CD4-positive, alpha-beta T cell treated with Interleukin-2 at 100 ng/mL for 4 hours (primary cell): ENCODE measurements at places on chromosomes 1 and 21.
A peak's percentile ranks its signal among the peaks of the same experiment; 100 is the strongest.

GRCh38 chr1:112698366-112699310 is 8.3 kb downstream of the RHOC start:
- DNase-seq = no peak

DNA sequence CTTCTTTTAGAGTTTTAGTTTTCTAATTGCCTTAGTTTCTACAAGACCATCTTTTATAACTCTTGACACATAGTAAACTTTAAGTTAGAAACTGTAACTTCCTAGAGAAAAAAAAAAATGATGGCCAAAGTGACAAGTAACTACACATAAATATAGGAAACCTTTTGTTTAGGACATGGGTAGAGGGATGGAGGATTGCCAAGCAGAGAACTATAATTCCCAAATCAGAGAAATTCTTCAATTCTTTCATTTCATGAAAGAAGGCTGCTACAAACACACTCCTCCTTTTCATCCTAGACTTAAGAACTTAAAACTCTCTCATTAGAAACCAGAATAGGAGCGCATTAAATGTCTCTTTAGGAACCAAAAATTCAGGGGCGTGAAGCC is 125.0 kb downstream of the PTPN14 start:
- no peak for DNase-seq

- no peak for DNase-seq
Measured at GRCh38 chr1:37662031-37662755, 27.5 kb upstream of the RSPO1 start.

- DNase-seq = no peak
Measured at GRCh38 chr1:86200901-86201300, 44.3 kb upstream of the COL24A1 start.

- no peak for DNase-seq
Measured at GRCh38 chr21:14376854-14377253, 6.1 kb downstream of the HSPA13 start.

- peak; percentile 26 for DNase-seq
Measured at GRCh38 chr1:23745515-23745914, 2.2 kb downstream of the ELOA start.

GRCh38 chr1:208058756-208059155 is 147.8 kb upstream of the CD34 start:
- no peak for DNase-seq

DNA sequence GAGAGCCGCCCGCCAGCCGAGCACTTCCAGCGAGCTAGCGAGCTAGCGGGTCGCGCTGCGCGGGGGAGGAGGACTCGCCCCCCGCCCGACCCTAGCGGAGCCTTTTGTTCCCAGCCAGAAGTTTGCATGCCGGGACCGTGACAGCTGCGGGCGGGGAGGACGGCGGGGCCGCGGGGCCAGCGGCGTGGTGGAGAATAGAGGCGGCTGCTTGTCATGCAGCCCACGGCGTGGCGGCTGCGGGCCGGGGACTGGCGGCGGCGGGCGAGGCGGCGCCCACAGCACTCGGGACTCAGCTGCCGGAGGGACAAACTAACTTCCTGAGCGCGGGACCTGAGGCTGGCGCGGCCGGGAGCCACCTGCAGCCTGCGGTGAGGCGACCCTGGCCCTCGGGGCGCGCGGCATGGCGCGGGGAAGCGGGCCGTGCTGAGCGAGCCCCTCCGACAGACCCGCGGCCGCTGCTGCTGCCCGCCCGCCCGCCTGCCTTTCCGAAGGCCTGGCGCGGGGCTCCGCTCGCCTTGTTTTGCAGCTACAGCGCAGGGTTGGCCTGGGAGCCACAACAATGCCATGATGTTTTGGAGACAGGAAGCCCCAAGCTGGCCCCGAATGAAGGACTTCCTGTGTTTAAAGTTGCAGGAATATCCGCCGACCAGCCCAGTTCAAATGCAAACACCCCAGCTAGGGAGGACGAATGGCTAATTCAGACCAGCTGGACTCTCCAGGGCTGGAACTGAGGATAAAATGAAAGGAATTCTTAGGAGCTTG is 82.2 kb upstream of the BMP8A start:
- no peak for DNase-seq

- DNase-seq = no peak
Measured at GRCh38 chr1:9352377-9353134, 59.9 kb downstream of the SPSB1 start.

DNA sequence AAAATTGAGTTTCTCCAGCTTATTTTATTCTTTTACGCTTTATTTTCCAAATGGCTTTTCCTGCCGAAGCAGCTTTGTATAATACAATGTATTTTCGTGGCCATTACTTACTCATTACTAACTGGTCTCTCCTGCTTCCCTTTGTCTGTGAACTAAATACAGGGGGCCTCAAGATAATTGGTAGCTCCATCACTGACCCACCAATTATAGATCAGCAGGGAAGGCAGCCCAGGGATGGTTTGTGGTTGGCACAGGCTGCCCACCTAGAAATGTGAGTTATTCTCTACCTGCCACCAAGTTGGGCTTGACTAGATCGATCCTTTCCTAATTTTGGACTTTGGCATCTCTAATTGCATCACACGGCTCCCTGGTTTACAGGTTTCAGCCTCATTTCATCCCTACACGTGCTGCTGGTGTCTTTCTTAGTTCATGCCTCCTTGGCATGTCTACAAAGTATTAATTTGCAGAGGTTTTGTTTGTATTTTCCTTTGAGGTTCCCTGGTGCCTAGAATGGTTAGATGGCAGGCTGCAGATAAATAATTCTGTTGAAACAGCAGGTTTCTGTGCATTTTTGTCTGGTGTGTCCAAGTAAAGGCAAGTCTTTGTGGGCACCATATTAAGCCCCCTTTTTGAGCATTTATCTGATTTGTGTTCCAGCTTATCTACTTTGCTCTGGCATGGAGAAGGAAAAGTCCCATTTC is 35.2 kb downstream of the PEX14 start:
- no peak for DNase-seq

- DNase-seq = peak; percentile 38
Measured at GRCh38 chr1:41366455-41367287, 5.4 kb downstream of the FOXO6 start.

DNA sequence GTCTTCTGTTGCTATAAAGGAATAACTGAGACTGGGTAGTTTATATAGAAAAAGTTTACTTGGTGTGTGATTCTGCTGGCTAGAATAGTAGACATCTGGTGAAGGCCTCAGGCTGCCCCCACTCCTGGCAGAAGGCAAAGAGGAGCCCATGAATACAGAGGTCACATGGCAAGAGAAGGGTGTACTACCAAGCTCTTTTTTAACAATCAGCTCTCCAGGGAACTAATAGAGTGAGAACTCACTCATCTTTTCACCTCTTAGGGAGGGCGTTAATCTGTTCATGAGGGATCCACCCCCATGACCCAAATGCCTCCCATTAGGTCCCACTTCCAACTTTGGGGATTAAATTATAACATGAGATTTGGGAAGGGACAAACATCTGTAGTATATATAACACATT is 9.3 kb downstream of the DTL start:
- DNase-seq = no peak

GRCh38 chr1:16420424-16421118 is 16.7 kb downstream of the SPATA21 start:
- peak; percentile 71 for DNase-seq

DNA sequence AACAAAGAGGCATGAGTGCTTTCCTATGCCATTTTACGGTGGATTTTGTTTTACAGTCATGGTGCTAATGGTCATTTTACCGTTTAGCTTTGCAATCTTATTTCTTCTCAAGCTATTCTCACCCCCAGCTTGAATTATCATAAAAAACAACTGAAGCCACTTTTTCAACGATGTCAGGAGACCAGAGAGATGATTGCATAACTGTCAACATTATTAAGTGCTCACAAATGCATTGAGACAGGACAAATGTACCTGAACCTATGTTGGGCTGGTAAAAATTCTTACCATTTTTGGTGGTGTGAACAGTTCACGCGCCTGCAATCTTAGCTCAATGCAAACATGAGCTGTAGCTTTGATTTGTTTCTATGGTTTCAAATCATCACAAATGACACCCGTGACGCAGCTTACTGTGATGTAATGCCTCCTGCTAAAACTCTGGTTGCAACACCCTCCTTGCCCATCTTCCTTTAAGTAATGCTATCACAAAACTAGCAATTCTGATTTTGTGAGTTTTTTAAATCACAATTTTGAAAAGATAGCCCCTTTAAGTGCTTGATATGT is 104.4 kb downstream of the UCHL5 start:
- no peak for DNase-seq

- DNase-seq = no peak
Measured at GRCh38 chr1:237062976-237063375, 21.0 kb downstream of the RYR2 start.
